Stimulated activated CD8-positive, alpha-beta memory T cell treated with anti-CD3 and anti-CD28 coated beads, Interleukin-15, amount 100 ng/mL, for 24 hours (primary cell): ENCODE measurements at places on chromosomes 16 and 17.

GRCh38 chr17:81414756-81415516 lies 19.7 kb downstream of the BAHCC1 start:
- no peak for DNase-seq

GRCh38 chr16:83031524-83031923 lies 404.8 kb downstream of the CDH13 start:
- no peak for DNase-seq

DNA sequence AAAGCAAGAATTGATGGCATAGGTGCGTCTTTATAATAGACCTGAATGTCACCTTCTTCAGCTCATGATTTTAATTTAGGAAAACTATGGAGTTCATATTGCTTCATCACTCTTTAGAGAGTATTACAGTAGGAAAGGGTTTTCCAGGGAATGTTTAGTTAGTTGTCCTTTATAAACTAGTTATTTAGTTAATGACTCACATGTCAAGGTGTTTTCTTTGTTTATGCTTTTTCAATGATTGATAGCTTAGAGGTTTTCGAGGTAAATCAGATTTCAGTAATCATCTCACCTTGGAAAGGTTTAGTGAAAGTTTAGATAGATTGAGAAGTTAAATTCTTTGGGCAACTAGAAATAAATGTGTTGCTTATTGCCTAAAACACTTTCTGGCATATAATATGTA lies 9.8 kb downstream of the WSB1 start:
- DNase-seq, result no peak

GRCh38 chr17:31740611-31741082 lies 118.4 kb downstream of the COPRS start:
- no peak for DNase-seq

DNA sequence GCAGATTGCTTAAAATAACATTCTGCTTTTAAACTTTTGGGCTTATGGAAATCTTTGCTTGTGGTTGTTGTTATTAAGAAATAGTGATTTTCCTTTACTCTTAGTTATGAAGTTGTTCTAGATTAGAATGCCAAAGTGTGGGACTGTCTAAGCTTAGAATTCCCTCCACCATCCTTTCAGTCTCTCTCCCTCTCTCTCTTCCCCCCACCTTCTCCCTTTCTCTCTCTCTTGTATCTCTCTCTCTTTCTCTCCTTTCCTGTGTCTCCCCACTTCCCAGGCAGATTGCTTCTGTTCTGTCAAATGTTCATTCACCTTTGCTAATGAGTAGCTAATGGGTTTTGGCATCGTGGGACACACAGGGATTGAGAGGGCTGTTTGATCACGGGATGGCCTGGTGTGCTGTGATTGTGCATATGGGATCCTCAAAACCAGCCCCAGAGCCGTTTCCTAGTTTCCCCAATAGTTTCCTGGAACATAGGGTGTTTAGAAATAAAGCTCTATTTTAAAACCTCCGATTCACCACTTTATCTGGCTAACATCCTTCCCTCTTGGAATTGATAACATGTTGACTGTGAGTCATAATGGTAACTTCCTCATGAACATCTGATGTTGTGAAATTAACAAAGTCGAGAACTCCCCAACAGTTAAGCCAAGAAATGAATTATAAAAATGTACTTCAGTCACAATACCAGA lies 502.6 kb downstream of the TMEM114 start:
- no peak for DNase-seq

GRCh38 chr16:2388139-2388874 lies 40.9 kb upstream of the CCNF start:
- DNase-seq, result no peak

GRCh38 chr17:67931227-67931626 lies 65.0 kb downstream of the C17orf58 start:
- DNase-seq, result no peak

DNA sequence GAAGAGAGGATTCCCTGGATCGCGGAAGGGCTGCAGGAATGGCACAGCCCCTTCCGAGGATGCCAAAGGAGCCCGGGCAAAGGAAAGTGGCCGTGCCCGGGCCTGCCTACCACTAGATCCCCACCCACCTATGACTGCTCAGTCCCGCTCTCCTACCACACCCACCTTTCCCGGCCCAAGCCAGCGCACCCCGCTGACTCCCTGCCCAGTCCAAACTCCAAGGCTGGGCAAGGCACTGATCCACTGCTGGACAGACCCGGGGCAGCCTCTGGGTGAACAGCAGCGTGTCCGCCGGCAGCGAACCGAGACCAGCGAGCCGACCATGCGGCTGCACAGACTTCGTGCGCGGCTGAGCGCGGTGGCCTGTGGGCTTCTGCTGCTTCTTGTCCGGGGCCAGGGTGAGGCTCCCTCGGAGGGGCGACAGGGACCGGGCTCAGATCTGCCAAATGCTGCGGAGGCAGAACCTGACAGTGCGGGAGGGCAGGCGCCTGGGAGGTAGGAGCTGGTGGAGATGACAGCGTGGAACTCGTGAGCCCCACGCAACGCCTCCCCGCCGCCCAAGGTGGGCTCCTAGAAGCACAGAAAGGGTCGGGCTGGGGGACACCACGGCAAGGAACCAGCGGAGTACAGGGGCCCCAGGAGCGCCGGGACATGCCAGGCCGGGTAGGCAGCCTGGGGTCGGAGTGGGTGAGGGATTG lies at the start of gene CES2:
TSS of gene CES2 (plus strand) at position 203 of the 698 bp plus-strand sequence. CDS start at position 323, 120 bp downstream.
- no peak for DNase-seq

- no peak for DNase-seq
Measured at GRCh38 chr16:4109250-4109736, 6.9 kb downstream of the ADCY9 start.

GRCh38 chr17:17497065-17497844 lies 1.1 kb upstream of the RASD1 start:
- no peak for DNase-seq

DNA sequence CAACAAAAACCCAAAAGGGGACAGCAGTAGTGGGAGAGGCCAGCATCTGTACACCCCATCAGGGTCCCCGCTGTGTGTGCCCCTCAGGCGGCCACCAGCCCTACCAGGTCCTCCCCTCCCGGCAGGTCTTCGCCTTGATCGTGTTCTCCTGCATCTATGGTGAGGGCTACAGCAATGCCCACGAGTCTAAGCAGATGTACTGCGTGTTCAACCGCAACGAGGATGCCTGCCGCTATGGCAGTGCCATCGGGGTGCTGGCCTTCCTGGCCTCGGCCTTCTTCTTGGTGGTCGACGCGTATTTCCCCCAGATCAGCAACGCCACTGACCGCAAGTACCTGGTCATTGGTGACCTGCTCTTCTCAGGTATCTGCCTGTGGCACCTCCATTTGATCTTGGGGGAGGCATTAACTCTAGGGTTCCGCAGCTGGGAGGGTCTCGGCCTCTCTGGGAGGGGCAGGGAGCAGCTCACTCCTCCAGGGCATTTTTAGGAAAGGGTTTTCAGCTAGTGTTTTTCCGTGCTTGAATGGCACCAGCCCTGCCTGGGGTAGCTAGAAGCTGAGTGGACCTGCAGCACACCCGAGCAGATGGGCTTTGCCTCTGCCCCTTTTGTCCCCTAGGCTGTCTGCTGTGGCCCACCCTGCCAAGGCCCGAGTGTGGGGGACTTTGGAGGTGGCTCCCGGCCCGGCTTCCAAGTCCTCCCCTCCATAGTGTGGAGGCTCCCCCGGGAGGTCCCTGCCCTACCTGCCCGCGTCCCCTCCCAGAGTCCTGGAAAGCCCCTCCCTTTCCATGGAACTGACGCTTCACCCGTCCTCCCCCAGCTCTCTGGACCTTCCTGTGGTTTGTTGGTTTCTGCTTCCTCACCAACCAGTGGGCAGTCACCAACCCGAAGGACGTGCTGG lies 2.6 kb downstream of the SYNGR2 start:
- DNase-seq, result no peak

- no peak for DNase-seq
Measured at GRCh38 chr17:14582996-14583395, 282.1 kb downstream of the HS3ST3B1 start.

GRCh38 chr17:77510133-77510796 lies 369.5 kb downstream of the SEC14L1 start:
- no peak for DNase-seq

DNA sequence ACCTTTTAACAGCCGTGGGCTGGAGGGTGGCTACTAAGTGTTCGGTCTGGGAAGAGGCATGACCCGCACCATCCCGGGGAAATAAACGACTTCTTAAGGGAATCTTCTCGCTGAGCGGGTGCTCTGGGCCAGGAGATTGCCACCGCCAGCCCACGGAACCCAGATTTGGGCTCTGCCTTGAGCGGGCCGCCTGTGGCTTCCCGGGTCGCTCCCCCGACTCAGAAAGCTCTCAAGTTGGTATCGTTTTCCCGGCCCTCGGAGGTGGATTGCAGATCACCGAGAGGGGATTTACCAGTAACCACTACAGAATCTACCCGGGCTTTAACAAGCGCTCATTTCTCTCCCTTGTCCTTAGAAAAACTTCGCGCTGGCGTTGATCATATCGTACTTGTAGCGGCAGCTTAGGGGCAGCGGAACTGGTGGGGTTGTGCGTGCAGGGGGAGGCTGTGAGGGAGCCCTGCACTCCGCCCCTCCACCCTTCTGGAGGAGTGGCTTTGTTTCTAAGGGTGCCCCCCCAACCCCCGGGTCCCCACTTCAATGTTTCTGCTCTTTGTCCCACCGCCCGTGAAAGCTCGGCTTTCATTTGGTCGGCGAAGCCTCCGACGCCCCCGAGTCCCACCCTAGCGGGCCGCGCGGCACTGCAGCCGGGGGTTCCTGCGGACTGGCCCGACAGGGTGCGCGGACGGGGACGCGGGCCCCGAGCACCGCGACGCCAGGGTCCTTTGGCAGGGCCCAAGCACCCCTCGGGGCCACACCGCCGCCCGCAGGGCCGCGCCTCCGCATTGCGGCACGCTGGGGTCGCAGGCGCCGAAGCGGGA lies 3.6 kb upstream of the CBX4 start:
- DNase-seq, result no peak

DNA sequence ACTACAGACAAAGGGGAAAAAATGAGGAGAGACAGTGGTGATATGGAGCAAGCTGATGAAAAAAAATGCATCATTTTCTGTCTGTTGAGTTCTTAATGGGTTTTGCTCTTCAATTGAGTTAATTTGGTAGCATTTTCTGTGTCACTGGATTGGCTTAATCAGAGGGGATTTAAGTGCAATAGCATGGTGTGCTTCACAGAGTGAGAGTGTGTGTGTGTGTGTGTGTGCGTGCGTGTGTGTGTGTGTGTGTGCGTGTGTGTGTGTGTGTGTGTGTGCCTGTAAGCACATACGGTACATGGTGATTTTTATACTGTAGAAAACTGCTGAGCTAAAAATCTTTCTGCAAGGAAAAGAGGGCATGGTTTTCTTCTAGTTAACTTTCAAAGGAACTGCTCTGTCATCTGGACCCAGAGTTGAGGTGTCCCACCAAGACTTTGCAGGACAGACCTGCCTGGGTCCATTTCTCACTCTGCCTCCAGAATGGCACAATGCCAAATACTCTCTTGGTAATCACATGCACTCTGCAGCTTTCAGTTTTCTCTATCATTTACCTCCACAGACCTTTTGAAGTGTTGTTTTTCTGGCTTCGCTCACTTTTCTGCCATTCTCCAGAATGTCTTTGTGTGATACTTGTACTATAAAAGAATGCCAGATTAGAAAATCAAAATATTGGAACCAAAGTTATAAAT lies 952.6 kb upstream of the SOX9 start:
- DNase-seq, result no peak

GRCh38 chr17:36657390-36657762 lies 56.0 kb downstream of the MRM1 start:
- no peak for DNase-seq

DNA sequence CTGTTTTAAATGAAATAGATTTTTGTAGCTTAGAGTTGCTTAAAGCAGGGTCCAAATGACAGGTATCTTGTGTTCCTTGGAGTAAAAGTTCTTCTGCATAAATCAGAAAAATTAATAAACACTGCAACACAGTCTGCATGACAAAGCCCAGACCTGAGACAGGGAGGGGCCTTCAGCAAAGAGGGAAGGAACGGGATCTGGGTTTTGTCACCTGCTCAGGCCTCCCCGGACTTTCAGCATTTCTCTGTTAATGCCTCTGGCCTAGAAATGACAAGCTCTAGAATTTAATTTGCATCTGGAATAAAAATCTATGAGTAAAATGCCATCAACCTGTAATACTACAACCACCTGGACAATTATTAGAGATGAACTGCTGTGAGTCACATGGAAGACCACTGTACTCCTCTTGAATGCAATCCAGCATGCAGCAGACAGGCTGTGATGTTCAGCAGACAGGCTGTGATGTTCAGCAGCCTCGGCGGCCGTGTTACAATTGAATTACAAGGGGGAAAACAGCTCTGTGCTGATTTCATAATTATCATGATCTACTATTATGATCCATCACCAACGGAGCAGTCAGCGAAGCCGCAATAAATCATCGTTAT lies 170.2 kb downstream of the TOX3 start:
- no peak for DNase-seq

- no peak for DNase-seq
Measured at GRCh38 chr16:49756775-49757558, 98.9 kb downstream of the ZNF423 start.

DNA sequence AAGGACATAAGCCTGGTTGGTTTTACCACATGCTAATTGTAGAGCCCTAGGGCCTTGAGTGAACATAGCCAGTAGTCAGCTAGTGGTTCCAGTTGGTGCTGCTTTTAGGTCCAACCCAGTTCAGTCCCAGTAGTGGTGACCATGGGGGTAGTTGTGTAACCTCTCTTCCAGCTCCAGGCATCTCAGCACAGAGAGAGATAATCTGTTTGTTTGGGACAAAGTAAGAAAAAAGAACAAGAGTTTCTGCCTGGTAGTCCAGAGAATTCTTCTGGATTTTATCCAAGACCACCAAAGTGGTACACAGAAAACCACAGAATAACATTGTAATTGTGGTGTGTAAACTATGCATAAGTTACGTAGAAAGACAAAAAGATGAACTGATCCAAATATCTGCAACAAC lies 5.2 kb upstream of the CCL13 start:
- DNase-seq, result no peak

DNA sequence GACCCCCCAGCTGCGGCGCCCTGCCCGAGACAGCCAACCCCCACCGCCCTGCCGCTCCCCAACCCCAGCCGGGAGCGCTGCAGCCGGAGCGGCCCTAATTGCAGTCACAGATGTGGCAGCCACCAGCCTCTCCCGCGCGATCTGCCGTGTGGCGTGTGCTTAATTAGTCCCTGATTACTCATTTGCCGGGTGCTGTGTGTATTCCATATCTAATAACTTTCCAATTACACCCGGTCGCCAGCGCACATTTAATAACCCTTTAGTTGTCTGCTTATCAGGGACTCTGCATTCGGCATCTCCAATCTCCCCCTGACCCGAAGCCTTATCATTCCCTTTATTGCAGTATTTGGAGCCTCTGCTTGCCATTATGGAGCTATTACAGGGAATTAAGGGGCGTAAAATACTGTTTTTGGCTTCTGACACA lies 236.7 kb upstream of the CIBAR2 start:
- DNase-seq, result no peak

DNA sequence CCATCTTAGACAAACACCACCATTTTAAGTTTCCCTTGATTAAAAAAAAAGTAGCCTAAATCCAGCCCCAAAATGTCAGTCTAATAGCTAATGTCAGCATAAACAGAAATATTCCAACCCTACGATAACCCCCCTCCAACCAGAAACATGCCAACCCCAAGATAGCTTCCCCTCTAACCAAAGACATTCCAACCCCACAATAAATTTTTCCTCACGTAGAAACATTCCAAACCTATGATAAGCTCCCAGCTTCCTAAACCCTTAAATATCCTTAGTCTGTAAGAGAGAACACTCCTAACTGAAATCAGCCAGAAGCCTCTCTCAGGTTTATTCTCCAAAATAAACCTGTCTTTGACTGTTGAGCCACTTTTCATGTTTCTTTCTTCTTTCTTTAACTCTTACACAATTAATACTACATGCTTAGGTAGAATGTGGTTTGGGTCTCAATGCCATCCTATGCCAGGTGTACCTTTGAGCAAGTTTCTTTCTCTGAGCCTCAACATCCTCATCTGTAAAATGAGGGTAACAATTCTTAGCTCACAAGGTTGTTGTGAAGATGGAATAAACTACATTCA lies 10.5 kb upstream of the KRT38 start:
- no peak for DNase-seq
